ENCODE measurements at places on chromosomes 4 and X. TPM values are rescaled to one million over a fixed set of nuclear protein-coding genes. Genes with fewer than 3 reads are reported as not detected.

The NPY2R gene
- not detected for polyA plus RNA-seq

DNA sequence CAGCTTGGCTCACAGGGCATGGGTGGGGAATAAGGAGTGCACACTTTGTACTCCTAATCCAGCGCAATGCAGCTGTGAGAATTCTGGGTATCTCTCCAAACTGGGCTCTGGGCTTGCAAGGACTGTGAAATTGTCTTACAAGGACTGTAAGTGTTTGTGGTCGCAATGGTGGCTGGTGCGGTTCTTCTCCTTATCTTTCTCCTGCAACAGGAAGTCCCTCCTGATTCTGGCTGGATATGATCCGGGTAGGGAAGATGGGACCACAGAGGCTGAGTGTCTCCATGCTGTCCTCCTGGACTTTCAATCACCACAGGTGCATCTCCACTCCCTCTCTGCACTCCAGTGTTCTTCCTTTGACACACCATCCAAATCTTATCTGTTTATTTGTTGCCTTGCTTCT, 55.7 kb upstream of the GYPE start:
- no peaks in the 10 kb centered on the region for H3K4me1 ChIP-seq
- DNase-seq, result no peak
- no peak overlapping the region for H3K4me3 ChIP-seq
- H3K27me3 ChIP-seq, result no peaks in the 10 kb centered on the region
- no peaks in the 10 kb centered on the region for H3K36me3 ChIP-seq

The ADH1B gene
- polyA plus RNA-seq, result 186 TPM

DNA sequence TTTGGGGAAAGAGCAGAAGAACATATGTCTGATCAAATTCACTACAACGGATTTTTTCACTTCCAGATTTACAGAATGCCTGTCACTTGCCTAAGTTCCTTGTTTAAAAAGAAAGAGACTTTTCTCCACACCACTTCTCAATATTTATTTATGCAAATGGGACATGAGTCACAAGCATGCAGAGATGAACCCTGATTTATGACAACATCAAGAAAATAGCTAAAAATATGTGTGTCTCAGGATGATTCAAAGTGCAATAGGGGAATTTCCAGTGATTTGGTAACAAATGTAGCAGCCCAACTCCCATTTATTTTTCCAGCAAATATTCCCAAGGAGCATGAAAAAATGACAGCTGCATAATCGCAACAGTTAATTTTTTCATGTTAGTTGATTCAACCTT, 180.4 kb upstream of the FAT1 start:
- H3K27ac ChIP-seq, result no peak overlapping the region
- no peaks in the 10 kb centered on the region for H3K36me3 ChIP-seq
- no peak for DNase-seq
- no peak overlapping the region for H3K4me3 ChIP-seq
- no peaks in the 10 kb centered on the region for H3K27me3 ChIP-seq
- peaks cover 14% of the 10 kb centered on the region for H3K4me1 ChIP-seq

DNA sequence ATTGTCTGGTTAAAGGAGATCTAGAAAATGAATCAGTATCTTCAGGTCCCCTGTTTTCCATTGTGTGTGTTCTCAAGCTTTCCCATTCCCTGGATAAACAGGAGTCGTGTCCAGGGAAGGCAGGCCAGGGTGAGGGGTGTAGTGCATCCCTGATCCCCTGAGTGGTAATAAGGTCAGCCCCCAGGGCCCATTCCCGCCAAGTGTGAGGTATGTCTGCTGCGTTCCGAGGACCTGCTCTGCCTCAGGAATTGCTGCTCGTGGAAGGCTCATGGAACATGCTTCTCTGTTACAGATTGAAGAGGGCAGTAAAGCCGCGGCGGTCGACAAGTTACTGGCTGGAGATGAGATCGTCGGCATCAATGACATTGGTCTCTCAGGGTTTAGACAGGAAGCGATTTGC, 87.1 kb downstream of the SHROOM2 start:
- no peak for DNase-seq
- H3K4me1 ChIP-seq, result no peaks in the 10 kb centered on the region
- H3K4me3 ChIP-seq, result no peak overlapping the region
- no peak overlapping the region for H3K27ac ChIP-seq
- H3K36me3 ChIP-seq, result no peaks in the 10 kb centered on the region

- no peak overlapping the region for H3K4me3 ChIP-seq
- no peaks in the 10 kb centered on the region for H3K27me3 ChIP-seq
- H3K36me3 ChIP-seq, result no peaks in the 10 kb centered on the region
- no peak for DNase-seq
- H3K4me1 ChIP-seq, result no peaks in the 10 kb centered on the region
Observed at GRCh38 chr4:86855572-86855971, 6.4 kb upstream of the SLC10A6 start.

GRCh38 chr4:160562661-160563060, 1459.8 kb downstream of the RAPGEF2 start:
- H3K4me1 ChIP-seq, result no peaks in the 10 kb centered on the region
- H3K36me3 ChIP-seq, result no peaks in the 10 kb centered on the region
- H3K27me3 ChIP-seq, result no peaks in the 10 kb centered on the region
- DNase-seq, result no peak
